ENCODE measurements at places on chromosomes 4 and X.

- DNase-seq, result no peak
These were observed 19.6 kb downstream of the PRDM5 start for GRCh38 chr4:120902925-120903324.

GRCh38 chrX:40694802-40695201 is 40.5 kb downstream of the MED14 start:
- DNase-seq, result no peak

- no peak for DNase-seq
These were observed 67.6 kb upstream of the FREM3 start for GRCh38 chr4:143768007-143768591.

DNA sequence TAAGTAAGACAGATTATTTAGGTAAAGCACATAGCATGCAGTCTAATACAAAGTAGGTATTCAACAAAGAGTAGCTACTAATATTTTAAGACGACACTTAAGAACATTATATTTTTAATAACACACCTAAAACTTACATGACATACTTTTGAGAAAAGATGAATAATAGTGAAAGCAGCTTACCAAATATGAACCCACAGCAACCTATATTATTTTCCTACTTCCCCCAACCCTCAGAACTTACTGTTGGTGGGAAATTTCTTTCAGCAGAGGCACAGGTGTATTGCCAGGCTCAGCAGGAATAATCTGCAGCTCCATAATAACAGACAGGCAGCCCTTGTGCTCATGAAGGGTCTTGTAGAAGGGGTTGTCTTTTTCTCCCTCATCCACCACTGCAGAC is 498.9 kb downstream of the GLUD2 start:
- DNase-seq, result no peak

GRCh38 chrX:66005830-66006449 is 33.9 kb downstream of the VSIG4 start:
- DNase-seq, result no peak

Measured in ecto neural progenitor cell (in vitro differentiated cells).